Gastroesophageal sphincter (tissue), 4 donors: ENCODE measurements at places on chromosomes 13 and 19.

DNA sequence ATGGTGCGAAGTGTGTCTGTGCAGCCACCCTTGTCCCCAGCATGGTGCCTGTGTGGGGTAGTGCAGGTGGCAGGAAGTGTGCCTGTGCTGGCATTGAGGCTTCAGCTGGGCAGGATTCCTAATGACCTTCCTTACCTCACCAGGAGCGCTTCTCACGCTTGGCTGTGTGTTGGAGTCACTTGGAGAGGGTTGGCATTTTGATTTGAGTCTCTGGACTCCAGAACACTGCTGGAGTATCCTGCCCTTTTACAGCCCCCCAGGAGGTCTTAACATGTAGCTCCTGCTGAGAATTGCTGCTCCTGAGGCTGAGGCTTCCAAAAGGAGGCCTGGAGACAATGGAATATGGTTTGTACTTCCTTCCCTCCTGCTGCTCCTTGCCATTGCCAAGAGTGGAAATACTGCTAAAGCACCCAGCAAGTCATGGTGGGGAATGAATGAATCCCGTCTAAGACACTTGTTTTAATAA, 87.1 kb downstream of the ARHGEF7 start:
- no peak for ATAC-seq

DNA sequence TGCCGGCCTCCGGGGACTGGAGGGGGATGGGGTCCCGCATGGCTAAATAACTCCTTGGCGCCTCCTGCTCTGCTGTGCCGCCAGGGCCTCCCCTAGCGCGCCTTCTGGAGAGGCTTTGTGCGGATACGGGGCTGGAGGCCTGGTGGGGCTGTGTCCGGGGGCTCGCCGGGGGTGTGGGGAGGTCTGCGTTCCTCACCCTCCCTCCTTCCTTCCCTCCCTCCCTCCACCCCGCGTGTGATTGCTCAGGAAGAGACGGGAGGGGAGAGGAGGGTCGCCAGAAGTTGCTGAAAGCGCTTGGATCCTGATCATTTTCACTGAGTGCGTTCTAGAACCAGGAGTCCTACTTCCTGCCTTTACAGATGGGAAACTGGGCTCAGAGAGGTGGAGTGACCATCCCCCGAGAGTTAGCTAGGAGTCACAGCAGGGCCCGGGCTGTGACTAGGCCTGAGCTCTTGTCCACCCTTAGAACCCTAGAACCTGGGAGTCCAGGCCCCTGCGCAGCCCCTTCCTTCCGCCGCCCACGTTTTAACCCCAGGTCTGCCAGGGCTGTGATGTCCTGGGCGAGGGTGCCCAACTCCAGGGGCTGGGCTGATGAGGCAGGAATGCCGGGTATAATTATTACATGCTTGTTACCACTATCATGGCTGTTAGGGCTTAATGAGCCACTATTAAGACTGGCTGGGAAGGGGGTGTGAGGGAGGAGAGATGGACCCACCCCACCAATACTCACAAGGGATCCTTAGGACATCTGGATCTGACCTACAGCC, 782 bp upstream of the JUND start:
- ATAC-seq: no peak

DNA sequence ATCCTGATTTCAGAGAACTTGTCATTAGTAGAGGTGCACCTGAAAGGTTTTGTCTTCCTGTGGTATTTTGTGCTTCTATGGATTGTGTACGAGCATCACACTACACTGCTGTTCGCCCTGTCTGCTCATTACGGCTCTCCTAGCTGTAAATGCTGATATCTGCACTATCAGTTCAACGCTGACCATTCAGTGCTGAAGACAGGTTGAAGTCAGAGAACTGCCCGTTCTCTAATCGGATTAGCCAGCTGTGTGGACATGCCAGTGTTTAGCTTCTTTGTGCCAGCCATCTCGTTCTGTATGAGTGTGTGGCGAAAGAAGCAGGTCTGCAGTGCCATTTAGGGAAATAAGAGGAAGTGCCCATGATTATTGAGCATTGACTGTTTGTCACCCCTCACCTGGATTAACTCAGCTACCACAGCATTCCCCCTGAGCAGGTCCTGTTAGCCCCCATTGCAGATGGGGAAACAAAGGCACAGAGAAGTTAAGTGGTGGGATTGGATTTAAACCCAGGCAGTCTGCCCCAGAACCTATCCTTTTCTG, 21.6 kb upstream of the C1QTNF9 start:
- ATAC-seq: no peak

DNA sequence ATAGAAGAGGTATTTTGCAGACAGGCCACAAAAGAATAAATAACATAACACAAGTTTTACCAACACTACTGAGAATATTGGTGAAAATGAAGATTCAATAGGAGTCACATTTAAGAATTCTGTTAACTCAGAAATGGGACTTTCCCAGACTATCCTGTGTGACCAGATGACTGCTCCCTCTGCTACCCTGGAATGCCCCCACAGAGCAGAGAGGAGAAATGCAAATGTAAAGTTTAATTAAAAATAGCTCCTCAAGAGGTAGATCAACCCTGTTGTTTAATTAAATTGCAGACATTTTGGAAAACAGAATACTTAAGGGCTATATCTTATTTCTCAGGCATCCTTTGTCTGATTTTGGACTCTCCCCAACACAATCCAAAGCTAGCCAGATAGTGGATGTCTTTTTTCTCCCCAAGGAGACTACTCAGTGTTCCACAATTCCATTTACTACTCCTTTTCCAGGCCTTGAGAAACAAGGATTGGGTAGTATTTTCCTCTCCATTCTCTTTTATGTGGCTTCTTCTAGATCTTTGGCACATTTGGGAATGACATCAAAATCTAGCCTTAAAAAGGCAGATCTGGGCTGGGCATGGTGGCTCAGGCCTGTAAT, 104.7 kb upstream of the TSC22D1 start:
- no peak for ATAC-seq
